ENCODE measurements at places on chromosomes 7 and 10.

DNA sequence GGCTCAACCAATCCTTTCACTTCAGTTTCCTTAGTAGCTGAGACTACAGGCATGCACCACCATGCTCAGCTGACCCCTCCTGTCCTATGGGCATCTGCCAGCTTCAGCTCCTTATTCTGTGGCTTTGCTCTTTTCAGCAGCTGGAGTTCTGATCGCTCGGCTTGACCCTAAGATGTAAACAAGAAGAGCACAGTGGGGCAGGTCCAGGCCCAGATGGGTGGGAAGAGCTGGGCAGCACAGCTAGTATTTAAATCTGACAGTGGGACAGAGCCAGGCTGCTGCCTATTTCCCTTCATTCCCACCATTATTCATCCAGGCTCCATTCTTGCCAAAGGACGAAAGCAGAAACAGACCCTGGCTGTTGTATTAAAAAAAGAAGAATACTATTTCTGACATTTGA, 494.9 kb upstream of the PODXL start:
- no peak for DNase-seq

GRCh38 chr10:3830946-3831345, 45.9 kb upstream of the KLF6 start:
- no peak for DNase-seq

DNA sequence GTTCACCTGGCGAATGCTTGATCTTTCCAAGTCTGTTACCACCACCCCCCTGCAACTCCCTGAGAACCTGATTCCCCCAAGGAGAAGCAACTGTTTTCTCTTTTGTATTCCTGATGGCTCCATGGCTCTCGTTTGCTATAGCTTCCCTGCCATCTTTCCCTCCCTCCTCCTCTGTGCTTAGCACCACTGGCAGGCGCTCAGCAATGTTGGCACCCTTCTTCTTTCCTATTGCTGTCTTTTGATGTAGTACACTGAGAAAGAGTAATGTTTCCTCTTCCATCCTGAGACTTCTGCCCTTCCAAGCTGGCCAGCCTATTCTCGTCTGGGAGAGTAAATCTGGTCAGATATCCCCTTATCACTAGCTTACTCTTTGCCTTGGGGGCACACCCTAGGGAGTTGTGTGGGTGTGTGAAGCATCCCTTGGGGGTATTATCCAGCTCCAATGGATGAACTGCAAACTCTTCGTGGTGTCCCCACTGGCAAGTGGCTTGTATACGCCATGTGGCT, 74.0 kb downstream of the BMPER start:
- no peak for DNase-seq

DNA sequence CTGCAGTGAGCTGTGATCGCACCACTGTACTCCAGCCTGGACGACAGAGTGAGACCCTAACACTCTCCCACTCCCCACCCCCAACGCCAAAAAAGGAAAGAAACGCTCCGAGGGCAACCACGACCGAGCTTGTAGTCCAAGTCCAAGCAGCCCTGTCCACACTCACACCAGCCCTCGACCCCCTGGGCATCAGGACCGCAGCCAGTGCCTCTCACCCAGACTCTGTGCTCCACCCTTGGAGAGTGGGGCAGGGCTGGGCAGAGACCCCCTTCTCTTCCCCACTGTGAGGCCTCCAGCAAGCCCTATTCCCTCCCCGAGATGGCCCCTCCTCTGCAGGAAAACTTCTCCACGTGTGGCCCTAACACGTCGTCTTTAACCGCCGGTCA, 82.6 kb downstream of the FOXL3 start:
- no peak for DNase-seq

GRCh38 chr10:84938117-84938905, 609.9 kb downstream of the CCSER2 start:
- no peak for DNase-seq

DNA sequence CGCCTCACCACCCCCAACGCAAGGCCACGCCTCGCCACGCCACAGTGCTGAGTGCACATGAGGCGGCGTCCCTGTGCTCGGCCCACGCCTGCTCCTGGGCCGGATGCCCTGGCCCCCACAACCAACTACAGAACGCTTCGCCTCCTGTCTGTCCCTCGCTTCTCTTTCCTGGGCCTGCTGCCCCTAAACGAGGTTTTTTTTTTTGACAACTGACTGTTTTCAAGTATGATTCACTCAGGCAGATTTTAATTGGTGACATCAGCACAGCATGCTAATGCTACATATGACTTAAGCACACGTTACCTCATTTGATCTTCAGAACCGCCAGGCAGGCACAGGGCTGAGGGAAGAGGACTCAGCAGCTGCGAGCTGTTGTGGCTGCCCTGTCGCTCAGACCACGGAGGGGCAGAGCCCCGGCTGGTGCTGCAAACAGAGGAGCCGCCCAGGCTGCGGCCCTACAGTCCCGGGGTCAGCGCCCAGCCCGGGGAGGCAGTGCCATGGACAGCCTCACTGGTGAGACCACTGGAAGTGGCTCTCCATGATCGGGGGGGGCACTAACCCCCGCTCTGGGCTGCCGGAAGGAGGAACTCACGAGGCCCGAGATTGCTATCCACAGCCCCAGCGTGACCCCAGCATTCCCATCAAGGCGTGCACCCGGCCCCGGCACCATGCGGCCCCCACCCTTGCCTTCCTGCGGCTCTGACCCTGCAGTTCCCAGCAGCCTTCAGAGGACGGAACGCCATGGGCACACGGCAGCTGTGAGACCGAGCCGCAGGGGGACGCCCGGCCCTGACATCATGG, 212.8 kb downstream of the MAD1L1 start:
- no peak for DNase-seq

DNA sequence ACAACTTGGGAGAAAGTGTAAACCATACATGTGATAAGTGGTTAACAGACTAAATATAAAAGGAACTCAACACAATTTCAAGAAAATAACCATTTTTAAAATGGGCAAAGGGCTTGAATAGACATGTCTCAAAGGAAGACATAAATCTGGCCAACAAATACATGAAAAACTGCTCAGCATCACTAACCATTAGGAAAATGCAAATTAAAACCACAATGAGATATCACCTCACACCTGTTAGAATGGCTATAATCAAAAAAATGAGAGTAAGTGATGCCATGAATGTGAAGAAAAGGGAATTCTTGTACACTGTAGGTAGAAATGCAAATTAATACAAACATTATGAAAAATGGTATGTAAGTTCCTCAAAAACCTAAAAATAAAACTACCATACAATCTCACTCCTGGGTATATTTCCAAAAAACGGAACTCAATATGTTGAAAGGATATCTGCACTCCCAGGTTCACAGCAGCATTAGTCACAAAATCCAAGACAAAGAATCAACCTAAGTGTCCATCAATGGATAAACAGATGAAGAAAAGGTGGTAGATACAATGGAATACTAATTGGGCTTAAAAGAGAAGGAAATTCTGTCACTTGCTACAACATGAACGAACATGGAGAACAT, 5.6 kb downstream of the SNX13 start:
- DNase-seq, result no peak

All from substantia nigra (tissue), 51 donors.